Activated CD4-positive, alpha-beta T cell treated with anti-CD3 and anti-CD28 coated beads for 48 hours (primary cell): ENCODE measurements at places on chromosomes 5 and 9.

DNA sequence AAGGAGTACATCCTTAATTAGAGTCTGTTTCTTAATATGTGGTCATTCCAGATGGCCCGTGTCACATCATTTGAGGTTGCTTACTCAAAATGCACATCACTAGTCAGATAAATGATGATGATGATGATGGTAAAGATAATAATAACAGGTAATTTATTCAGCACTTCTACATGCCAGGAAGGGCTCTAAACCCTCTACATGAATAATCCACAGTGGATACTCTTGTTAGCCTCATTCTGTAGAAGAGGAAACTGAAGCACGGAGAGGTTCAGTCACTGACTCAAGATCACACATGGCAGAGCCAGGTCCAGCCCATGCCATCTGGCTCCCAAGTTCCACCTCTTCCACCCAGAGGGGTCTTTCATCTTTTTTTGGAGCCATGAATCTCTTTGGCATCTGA, 11.7 kb downstream of the SH3PXD2B start:
- DNase-seq: no peak

DNA sequence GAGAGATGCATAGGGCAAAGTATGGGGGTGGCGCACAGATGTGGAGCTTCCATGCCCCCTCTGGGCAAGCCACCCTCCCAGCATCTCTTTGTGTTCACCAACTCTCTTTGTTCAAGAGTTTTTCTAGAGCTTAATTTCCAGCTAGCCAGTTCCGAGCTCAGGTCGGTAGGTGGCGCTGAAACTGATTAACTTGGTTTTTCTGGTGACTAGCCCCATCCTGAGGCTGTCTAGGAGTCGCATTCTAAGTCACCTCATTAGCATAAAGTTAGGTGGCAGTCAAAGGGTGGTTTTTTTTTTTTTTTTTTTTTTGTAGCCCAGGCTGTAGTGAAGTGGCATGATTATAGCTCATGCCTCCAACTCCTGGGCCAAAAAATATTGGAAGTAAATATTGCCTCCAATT, 476.4 kb downstream of the KDM4C start:
- DNase-seq: peak; percentile 74

GRCh38 chr5:176365351-176366231, at the start of gene ARL10:
ARL10 (plus strand) TSS chr5:176365487; CDS start chr5:176365564, 77 bp downstream.
- peak; percentile 73 for DNase-seq

DNA sequence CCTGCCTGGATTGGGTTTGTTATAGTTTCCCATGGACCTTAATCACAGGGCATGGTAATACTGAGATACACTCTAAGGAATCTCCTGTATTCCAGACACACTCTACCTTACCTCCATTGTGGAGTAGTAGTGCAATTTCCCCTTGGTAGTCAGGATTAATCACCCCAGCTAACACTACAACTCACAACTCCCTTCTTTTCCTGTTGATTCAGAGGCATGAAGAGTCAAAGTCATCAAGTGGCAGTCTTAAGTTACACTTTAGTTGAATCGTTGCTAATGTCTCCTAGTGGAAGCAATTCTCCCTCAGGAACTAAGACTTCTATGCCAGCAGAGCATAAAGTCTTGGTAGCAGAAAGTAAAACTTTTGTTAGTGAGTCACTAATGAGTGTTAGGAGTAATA, 122.7 kb upstream of the APC start:
- DNase-seq: no peak

GRCh38 chr5:17305964-17306725, 88.7 kb downstream of the BASP1 start:
- DNase-seq: no peak

DNA sequence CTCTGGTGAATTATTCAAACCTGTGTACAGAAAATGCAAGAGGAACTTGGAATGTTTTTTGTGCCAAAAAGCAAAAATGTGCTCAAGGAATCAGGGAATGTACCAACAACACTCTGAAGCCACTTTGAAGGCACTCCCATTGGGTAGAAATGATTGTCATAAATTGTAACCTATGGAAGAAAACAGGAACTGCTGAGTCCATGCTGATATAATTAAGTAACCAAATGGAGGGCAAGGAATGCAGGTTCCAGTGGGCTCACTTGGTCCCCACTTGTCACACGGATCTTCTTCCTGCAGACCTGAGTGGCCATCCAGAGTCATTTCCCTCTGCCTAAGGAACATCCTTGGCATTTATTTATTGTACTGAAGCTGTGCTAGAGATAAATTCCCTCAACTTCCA, 2.9 kb upstream of the LCN6 start:
- DNase-seq: no peak

DNA sequence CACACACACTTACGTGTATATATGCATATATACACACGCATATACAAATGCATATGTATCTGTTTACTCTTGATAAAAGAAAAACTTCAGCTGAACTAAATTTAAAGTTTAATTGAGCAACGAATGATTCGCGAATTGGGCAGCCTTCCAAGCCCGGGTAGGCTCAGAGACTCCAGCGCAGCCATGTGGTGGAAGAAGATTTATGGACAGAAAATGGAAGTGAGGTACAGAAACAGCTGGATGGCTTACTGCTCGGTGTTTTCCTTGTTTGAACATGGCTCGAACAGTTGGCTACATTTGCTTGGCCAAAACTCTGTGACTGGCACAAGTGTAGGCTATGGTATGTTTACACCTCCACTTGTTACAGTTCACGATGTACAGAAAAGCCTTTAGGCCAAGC, 239.3 kb upstream of the PRDM9 start:
- no peak for DNase-seq

DNA sequence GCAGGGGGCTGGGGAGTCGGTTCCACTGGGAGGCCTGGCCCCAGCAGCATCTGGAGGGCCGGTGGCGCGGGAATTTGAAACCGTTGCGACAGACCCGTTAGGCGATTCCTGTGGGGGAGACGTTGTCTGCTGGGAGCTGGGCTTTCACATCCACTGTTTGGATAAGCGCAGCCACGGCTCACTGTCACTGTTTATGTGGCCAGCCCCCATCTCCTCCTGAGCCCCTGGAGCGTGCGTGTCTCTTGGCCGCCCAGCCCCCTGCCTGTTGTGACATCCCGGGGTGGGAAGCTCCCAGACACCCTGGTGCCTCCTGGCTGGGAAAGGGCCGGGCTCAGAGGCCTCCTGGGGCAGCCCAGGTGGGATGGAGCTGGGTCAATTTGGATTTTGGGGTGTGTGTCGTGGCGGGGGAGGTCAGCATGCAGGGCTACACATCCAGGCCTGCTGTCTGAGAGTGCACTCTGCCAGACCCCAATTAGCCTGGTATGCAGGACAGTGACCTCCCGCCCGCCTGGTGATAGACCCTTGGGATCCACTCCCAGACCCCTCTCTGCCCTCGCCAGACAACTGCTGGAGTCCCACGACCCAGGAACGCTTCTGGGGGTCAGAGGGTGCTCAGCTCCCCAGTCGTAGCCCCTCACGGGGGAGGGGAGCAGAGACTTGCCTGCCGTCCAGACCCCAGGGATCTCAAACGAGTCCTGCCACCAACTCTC, 62.0 kb upstream of the RNU6ATAC start:
- DNase-seq: no peak

DNA sequence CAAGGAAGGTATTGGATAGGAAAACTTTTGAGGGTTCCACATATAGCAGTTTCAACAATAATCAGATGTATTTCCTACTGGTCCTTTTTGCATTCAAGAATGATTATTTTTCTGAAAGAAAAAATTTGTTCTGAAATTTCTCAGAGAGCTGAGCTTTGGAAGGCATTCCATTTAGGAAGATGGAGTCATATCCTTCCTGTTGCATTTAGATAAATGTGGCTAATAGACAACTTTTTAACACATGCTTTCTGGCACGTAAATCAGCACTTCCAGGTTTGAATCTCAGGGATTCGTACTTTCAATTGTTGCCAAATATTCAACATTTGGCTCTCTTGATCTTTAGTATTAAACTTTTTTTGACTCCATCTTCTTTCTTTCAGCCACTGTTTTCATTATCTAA, 24.8 kb upstream of the TLR4 start:
- no peak for DNase-seq

GRCh38 chr9:88792502-88792901, 198.8 kb upstream of the S1PR3 start:
- no peak for DNase-seq

GRCh38 chr5:120600639-120601038, 136.5 kb downstream of the PRR16 start:
- no peak for DNase-seq

DNA sequence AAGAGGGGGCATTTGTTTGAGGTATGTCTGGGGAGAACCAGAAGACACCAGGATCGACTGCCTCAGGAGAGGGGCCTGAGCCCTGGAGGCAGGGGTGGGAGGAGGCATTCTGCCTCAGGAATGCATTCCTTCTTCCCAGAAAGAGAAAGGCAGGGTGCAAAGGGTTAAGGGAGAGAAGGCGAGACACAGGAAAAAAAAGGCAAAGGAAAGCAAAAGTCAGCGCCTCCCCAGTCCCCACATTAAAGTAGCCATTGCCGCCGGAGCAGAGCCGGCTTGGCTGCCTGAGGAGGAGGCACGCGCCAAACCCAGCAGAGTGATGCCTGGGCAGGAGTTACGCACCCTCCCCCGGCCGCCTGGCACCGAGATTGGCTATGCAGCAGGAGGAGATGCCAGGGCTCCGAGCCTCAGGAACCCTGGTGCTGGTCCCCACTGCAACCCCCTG, 123.8 kb upstream of the PHYKPL start:
- no peak for DNase-seq

DNA sequence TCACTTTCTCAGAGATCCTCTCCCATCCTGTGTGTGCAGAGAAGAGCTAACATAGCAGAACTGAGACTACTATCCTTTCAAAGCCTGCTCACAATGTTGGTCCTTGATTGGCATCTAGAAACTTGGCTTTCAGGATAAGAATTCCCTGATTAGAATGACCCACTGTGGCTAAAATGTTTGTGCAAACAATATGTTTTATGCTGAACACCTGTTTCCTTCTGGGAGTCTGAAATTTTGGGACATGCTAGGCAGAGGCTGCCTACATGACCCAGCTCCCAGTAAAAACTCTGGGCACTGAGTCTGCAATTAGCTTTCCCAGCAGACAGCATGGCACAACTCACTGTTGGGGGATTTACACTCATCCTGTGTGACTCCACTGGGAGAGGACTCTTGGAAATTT, 78.9 kb downstream of the CFAP95 start:
- DNase-seq: no peak
